ENCODE measurements at places on chromosomes 4 and X.

DNA sequence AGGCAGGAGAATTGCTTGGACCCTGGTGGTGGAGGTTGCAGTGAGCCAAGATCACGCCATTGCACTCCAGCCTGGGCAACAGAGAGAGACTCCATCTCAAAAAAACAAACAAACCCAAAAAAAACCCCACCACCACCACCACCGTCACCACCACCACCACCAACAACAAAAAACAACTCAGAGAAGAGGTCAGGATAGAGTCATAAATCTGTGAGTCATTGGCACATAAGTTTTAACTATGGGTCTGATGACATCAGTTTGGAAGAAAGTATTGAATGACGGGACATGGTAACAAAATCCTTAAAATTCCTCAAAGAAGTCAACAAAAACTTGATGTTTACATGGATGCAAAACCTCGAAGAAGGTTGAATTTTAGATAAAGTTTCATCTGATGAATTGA is 288.0 kb upstream of the SFRP2 start:
- DNase-seq, result no peak

DNA sequence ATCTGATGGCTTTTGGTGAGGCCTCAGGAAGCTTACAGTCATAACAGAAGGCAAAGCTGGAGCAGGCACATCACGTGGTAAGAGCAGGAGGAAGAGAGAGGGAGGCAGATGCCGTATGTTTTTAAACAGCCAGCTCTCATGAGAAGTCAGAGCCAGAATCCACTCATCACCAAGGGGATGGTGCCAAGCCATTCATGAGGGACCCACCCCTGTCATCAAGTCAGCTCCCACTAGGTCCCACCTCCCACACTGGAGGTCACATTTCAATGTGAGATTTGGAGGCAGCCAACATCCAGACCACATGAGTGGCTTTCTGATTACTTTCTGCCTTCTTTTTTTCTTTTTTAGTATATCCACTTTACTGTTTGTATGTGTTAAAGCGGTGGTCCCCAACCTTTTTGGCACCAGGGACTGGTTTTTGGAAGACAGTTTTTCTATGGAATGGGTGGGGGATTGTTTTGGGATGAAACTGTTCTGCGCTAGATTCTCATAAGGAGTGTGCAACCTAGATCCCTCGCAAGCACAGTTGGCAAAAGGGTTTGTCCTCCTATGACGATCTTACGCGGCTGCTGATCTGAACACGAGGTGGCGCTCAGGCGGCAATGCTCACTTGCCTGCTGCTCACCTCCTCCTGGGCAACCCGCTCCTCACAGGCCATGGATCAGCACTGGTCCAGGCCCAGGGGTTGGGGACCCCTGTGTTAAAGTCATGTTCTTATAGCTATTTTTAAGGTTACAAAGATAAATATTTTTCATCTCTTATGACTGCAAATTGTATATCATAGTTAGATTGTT is 61.7 kb downstream of the SLIT2 start:
- DNase-seq, result no peak

GRCh38 chr4:57147335-57148060 is 37.3 kb upstream of the IGFBP7 start:
- no peak for DNase-seq

DNA sequence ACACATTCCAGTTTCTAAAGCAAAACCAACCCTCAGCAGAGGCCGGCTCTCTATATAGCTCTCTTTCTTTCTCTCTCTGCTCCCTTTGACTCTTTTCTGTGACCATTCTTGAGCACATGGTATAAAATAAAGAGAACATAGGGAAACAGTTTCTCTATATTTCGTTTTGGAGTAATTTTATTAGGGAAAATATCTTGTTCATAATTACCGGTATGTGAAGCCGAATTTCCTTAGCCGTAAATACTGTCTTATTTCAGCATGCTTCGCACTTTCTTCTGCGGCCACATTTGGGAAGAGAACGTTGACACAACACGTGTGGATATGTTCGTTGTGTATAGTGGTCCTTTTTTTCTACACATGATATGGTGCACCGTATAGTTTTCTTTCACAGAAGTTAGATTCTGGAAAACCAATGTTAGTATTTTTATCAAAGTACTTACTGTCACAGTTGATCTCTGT is 4.9 kb upstream of the LEF1 start:
- no peak for DNase-seq

- DNase-seq, result no peak
These were observed 159.1 kb downstream of the AFF2 start for GRCh38 chrX:148659481-148659880.

DNA sequence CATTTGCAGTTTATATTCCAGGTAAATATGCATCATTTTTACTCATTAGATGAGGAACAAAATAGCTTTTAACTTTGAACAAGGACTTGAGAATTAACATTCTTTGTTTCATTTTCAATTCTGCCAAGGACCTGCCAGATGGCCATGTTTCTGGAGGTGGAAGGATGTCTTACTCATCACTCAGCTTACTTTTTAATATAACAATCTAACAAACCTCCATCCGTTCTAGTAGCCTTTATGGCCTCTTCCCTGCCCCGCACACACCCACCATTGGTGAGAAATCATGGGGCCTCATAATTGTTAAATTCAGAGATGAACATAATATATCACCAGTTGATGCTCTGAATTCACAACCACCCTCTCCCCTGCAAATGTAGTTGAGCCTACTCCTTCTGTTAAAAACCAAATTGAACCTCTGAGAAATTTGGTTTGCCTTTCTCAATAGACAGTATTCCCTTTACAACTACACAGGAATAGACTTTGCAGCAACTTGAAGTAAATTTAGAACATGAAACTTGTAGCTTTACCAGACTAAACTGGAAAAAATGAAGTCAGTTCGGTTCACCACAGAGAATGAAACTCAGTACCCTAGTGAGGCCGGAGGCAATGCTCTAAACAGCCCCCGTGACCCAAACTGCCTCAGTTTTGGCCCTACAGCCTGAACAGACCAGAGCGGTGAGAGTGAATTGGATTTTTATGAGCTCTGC is 50.1 kb upstream of the ACSL4 start:
- no peak for DNase-seq

GRCh38 chr4:185726931-185727330 is 85.1 kb downstream of the SORBS2 start:
- DNase-seq, result no peak

- no peak for DNase-seq
These were observed 5.1 kb upstream of the UGT2A1 start for GRCh38 chr4:69658133-69658532.

GRCh38 chr4:85979276-85979675 is 380.6 kb downstream of the MAPK10 start:
- no peak for DNase-seq

GRCh38 chr4:99754756-99755155 is 61.9 kb upstream of the DAPP1 start:
- DNase-seq, result no peak

DNA sequence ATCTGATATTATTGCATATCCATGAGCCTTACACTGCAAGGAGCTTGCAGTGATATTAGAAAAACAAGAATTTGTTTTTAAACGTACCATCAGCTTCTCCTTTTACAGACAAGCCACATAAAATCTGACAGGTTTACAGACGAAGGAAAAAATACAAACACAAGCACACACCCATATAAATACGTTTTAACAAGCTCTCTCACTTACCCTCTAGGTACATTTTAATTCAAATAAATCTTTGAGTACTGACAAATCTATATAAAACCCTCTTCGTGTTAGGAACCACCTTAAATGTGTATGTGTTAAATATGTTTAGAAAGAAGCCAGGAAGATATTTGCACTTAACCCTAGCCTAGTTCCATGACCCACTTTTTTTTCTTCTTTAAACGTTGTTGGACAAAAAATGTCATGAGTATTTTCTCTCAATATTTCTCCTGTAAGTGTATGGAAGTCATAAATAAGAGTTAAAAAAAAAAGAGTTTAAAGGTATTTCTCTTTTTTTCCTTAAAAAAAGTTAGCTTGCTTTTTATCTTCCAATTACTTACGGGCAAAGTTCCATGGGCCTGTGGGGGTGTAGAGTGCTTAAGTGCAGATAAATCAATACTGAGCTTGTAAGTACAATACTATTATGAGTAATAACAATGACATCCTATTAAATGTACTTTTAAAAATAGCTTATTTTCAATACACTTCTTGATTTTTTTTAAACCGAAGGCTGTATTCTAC is 1.5 kb downstream of the ARAP2 start:
- no peak for DNase-seq

- no peak for DNase-seq
These were observed 173.5 kb downstream of the ADAM29 start for GRCh38 chr4:175091649-175092048.

GRCh38 chr4:173436149-173436579 is 37.2 kb upstream of the SCRG1 start:
- no peak for DNase-seq

GRCh38 chr4:54281054-54281766 is 52.1 kb downstream of the PDGFRA start:
- peak; percentile 56 for DNase-seq

GRCh38 chr4:38800961-38801450 is 3.6 kb downstream of the TLR1 start:
- no peak for DNase-seq

GRCh38 chr4:130478406-130478805 is 1382.5 kb downstream of the C4orf33 start:
- no peak for DNase-seq

- DNase-seq, result no peak
These were observed 47.5 kb downstream of the CPZ start for GRCh38 chr4:8639777-8640720.

DNA sequence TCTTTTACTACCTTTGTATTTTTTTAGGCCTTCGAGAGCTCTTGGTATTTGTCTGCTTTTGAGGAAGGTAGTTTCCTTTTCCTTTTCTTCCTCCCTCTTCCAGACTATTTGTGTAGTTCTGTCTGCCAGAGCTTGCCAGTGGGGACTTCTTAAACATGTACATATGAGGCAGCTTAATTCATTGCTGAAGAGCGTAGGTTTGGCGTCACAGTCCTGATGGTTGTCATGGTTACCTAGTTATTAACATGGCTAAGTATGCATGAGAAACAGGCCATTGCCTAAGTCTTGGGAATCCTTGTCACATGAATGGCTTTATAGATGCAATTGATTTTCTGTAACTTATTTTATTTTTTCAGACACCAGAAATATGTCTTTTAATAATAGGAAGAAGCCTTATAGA is 48.5 kb upstream of the ARMCX2 start:
- no peak for DNase-seq

DNA sequence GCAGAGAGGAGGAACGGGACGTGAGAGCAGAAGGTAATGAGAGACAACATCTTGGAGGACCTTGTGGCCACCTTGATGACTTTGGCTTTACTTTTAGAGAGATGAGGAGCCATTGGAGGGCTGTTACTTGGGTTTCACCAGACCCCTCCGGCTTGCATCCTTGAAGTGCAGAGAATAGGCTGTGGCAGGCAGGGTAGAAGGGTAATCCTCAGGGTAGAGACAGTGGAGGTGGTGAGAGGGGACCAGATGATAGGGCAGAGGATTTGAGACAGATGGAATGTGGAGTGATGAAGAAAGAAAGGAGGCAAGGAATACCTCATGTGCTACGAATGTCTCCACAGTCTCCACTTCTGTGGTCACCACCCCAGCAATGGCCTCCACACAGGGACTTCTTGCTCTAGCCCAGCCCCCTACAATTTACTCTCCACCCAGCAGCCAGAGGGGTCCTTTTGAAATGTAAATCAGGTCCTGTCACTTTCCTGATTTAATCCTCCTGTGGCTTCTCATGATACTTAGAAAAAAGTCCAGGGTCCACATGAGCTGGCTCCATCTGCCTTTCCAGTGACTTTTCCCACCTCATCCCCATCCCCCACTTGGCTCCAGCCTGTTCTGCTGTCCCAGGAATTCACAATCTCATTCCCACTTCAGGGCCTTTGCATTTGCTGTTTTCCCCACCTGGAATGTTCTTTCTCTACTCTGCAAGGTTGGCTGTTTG is 115.0 kb downstream of the PJA1 start:
- no peak for DNase-seq

GRCh38 chr4:54902271-54902670 is 223.1 kb downstream of the KDR start:
- no peak for DNase-seq

DNA sequence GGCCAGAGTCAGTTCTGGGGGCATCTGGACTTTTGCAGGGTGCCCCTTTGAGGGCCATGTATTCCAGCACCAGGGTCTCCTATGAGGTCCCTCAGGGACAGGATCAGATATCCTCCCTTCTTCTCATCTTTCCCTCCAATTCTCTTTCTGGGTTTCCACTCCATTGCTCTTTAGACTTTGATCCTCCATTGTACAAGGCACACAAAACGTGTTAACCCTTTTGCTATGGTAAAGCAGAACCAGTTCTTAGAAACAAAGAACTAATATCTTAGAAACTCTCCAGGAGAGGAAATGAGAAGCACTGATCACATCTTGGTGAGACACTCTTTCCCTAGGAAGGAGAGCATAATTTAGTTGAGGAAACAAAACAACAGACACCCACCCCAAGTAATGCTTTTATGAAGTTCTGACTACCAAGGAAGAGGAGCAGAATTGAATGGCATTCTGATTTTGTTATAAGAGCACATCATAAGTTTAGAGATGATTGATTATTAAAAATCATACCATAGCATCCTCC is 200.7 kb upstream of the NPY2R start:
- no peak for DNase-seq

DNA sequence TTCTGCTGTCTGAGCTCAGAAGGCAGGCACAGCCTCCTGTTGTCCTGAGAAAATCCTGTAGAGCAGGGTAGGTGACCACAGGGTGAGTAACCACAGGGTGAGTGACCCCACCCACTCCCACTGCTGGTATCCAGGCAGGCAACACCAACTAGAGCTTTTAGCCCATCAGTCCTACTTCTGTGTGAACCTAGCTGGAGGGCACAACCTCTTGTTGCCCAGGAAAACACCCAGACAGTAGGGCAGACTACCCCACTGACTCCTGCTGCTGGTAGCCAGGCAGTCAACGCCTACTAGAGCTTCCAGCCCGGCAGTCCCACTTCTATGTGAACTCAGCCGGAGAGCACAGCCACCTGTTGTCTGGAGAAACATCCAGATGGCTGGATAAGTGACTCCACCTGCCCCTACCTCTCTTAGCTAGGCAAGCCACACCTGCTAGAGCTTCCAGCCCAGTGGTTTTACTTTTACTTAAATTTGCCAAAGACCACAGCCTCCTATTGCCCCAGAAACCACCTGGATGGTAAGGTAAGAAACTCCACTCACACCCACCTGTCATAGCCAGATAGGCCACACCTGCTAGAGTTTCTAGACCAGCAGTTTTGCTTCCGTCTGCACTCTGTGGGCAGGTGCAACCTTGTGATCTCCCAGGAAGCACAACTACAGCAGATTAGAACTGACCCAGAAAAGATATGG is 371.6 kb downstream of the INPP4B start:
- DNase-seq, result peak; percentile 66

DNA sequence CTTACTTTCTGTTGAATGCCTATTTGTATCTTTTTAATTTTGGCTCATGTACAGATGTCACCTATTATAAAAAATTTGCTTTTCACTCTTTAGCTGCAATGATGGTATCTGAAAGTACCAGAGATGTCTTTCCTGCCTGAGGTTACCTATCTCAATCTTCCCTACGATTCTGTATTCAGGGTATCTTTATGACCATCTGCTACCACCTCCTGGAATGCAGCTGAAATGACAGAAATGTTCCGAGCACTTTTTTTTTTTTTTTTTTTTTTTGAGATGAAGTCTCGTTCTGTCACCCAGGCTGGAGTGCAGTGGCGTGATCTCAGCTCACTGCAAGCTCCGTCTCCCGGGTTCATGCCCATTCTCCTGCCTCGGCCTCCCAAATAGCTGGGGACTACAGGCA is 136.4 kb downstream of the REPS2 start:
- DNase-seq, result no peak

All from breast epithelium (tissue), 4 donors.